ENCODE measurements at places on chromosomes 6 and 20. TPM values are rescaled to one million over a fixed set of nuclear protein-coding genes. Genes with fewer than 3 reads are reported as not detected.

DNA sequence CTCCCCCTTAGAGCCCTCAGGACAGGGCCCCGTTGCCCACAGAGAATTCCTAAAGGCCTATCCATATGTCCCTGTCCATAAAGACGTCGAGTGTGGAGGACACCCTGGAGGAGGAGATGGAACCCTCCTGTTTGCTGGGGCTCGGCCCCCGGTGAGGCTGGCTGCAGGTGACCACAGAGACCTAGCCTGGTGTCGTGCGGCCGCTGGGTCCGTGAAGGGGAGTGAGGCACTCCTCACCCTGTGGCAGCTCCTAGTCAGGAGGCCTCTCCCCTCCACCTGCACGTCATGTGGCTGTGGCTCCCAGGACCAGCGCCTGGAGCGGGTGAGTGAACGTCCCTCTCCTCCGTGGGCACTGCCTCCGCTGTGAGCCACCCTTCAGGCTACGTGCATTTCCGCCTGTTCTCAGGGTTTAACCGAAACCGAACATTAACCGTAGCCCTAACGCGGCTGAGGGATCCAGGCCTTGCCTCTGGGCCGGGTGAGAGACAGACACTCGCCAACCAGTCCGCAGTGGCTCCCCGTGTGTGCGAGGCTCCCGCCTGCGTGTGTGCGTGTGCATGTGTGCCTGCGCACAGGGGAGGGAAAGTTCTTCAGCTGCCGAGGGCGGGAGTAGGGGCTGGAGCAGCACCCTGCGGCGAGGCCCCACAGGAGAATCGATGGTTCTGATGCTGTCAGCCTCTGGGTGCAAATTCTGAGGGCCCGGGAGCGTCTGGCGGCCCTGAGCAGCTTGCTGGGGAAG lies 5.9 kb upstream of the TCEA2 start:
- no peak for DNase-seq

DNA sequence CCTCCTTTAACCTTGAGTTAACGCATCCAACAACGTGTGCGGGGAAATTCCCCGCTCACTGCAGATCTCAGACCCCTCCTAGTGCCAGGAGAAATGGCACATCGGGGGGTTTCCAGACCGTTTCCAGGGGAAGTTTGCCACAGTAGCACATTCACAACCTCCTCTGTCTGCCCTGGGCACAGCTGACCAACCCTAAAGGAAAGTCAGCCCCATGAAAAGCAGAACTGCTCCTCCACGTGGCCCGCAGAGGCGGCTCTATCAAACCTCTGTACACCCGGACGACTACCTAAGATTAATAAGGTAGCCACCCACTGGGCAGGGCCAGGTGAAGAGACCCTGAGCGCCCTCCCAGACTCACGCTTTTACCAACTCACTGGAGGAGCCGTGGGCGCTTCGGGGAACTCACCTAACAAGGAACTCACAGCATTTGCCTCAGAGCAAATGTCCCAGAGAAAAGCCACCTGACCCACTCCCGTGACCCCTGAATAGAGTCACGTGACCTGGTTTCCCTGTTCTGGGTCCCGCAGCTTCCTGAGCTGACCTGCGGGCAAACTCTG lies 93.1 kb downstream of the PRND start:
- DNase-seq: peak; percentile 75

DNA sequence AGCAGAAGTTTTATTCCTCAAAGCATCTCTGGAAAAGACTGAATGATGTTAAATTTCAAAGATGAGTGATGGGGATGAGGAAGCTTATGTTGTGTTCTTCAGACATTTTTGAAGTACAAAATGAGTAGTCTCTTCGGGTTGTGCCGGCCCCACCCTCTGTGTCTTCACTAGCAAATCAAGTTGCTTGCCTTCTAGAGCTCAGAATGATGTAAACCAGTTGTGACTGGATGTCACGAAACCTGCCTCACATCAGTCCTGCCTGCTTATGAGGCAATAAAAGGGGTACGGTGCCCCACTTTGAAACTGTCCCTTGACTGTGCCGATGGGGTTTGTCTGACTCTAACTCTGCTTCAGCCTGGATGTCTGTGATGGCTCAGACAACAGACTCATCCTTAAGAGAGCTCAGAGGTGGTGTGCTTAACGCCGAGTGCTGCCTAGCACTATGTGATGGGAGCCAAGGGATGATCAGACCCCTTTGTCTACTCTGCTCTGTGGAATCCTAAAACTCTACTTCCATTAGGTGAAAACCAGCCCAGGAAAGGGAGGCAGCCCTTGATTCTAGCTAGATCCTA lies 19.0 kb downstream of the TOMM34 start:
- DNase-seq: no peak

GRCh38 chr20:2379511-2380229 lies 1.0 kb upstream of the TGM6 start:
- no peak for DNase-seq

- DNase-seq: no peak
Measured at GRCh38 chr6:13049666-13050254, 278.6 kb downstream of the TBC1D7 start.

- no peak for DNase-seq
Measured at GRCh38 chr6:30757261-30757904, 13.0 kb upstream of the IER3 start.

- peak; percentile 35 for DNase-seq
Measured at GRCh38 chr6:16760516-16761470, at the start of gene ATXN1. ATXN1 (minus strand) TSS chr6:16761460.

DNA sequence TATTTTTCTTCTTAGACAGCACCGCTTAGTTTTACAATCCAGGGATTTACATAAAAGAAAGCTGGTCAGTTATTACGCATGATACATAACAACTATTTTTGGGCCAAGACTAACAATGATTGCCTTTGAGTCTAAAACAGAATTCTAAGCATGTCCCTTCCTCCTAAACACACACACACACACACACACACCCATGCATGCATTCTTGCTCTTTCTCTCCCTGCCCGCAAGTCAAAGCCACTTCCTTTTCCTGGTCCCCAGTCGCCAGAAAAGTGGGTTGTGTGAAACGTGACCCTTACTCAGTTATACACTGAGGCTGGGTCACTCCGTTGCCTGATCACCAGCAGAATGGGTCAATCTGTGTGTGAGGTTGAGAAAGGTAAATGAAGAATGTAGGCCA lies 31.4 kb downstream of the FYN start:
- no peak for DNase-seq

DNA sequence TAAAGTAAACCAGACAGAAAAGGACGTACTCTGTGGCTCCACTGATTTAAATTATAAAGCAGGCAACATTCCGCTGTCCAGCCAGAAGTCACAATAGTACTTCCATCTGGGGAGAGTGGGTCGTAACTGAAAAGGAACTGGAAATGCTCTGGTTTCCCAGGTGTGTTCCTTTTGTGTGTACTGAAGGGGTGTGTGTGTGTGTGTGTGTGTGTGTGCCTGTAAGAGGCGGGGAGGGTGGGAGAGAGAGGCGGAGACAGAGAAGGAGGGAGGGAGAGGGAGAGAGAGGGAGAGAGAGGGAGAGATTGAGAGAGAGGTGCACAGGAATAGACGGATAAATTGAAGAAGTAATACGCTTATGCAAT lies 178.4 kb upstream of the ZNF184 start:
- DNase-seq: no peak

- DNase-seq: no peak
Measured at GRCh38 chr6:33785778-33786177, 3.2 kb downstream of the LEMD2 start.

DNA sequence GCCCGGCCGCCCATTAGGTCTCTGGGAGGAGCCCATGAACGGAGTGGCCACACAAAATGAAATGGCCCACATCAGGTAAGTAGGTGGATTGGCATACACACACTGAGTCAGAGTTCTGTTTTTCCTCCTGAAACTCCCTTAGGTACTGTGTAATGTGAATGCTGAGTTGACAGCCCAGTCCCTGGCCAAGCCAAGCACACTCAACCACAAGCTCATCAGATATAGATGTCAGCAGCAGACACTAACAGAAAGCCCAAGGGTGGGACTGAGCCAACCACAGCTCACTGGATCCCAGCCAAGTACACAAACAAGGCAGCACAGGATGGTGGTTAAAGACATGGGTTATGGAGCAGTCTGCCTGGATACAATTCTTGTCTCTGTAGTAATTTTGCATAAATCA lies 403.4 kb downstream of the GJA1 start:
- DNase-seq: no peak

DNA sequence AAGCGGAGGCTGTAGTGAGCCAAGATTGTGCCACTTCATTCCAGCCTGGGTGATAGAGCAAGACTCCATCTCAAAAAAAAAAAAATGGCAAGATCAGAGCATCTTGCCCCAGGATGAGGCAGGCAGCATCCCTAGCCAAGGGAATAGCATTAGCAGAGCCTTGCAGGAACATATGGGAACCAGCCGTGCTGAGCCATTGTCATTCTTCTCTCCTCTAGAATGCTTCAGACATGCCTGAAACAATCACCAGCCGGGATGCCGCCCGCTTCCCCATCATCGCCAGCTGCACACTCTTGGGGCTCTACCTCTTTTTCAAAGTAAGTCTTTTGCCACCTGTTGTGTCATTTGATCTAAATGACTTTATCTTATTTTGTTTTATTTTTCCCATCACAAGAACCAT lies 13.0 kb downstream of the HM13 start:
- no peak for DNase-seq

- peak; percentile 49 for DNase-seq
Measured at GRCh38 chr6:455006-455585, 63.5 kb downstream of the IRF4 start.

DNA sequence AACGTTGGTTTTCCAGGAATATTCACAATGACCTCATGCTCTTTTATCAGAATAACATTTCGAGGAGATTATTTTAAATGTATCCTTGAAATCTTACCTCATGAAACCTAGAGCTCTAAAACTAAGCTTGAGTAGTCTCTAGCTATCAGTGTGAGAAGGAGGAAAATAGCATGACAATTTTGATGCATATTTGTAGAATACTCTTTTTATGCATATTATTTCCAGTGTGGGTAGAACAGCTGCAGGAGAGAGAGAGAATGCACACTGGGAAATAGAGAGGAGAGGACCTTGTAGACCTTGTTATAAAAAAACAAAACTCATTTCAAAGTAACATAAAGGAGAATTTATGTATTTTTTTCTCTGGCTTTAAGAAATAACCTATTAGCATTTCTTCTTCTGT lies 71.1 kb upstream of the VGLL2 start:
- DNase-seq: no peak

DNA sequence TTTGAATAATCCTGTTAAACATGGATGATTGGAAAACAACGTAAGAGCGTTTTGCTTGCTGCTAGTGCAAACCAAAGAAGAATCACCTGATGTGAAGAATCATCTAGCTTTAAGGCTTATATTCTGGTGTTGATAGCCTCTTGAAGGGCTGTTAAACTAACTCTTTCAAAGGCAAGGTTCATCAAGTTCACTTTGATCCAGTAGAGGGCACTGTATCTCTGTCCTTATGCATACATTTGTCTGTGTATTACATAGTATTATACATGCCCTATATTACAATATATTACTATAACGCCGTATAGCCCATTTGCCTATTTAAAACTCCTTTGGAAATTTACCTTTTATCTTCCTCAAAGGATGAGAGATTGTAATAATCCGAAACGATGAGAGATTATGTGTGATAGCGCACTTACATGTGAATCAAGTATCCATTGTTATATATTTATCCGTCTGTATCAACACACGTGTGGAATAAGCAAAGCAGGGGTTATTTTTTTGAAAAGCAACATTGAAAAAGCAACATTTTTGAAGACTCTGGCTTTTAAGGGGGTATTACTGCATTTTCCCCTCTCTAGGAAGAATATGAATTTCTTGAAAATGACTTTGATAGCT lies 50.8 kb upstream of the NRN1 start:
- DNase-seq: no peak

DNA sequence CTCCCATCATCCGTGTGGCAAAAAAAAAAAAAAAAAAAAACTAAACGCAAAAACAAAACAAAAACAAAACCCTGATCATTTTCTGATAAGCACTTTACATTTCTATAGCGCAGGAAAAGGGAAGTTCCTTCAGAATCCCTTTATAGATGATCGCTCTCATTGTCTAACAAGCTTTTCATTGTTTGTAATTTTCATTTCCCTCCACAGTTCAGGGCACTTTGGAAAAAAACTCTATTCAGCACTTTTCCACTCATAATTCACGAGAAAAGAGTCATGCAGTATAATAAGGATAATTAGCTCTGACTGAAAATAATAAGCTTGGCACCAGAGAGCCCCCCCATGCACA lies 89.4 kb upstream of the ATXN1 start:
- no peak for DNase-seq

DNA sequence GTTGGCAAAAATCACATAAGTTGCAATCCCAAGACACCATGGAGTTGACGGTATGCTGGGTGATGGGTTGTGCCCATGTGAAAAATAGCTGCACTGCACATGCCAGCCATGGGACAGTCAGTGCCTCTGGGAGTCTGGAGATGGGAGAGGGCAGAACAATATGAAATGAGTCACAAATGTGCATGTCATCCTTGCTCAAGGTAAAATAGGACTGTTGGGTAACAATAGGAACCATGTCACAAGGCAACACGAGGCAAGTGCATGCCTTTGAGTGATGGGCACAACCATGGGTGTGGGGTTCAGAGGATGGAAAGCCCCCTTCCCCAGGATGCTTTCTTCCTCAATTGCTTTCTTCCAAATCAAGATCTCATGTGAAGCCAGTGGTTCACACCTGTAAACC lies 70.5 kb upstream of the PIM1 start:
- no peak for DNase-seq

DNA sequence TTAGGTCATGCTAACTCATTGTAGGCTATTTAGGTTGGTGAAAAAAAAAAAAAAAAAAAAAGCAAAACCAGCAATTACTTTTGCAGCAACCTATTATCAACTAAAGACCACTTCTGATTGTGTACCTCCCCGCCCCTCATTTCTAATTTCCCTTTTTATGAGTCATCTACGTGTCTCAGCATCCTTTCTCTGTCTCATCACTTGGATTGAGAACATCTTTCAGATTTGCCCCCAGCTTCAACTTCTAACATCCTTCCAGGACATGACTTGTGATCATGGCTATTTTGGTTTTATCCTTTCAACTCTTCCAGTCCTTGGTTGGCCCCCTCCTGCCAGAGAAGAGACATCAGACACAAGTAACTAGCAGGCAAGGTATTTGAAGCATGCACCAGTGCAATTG lies 156.7 kb upstream of the CCN2 start:
- no peak for DNase-seq

Gene SLC35F1
- total RNA-seq: 0.27 TPM

Gene PXDC1
- 4.7 TPM for total RNA-seq

Gene C6orf132
- total RNA-seq: 0.30 TPM

Gene DSP
- total RNA-seq: 0.29 TPM

Gene OR12D3
- total RNA-seq: not detected

Gene BNIP5
- total RNA-seq: not detected

Gene RPRD1B
- total RNA-seq: 39.6 TPM

Gene PEX7
- total RNA-seq: 4.5 TPM

Gene SLC22A3
- not detected for total RNA-seq

Gene MMP24
- not detected for total RNA-seq

Gene SCRT2
- total RNA-seq: not detected

Gene DNAH8
- 0.11 TPM for total RNA-seq

Gene BTNL2
- total RNA-seq: not detected
